ENCODE measurements at places on chromosomes 7 and 10.

GRCh38 chr7:25308246-25308645 is 80.0 kb upstream of the NPVF start:
- DNase-seq, result no peak

- no peak for DNase-seq
These were observed 5.5 kb upstream of the FIGNL1 start for GRCh38 chr7:50455658-50456057.

- DNase-seq, result no peak
These were observed 13.3 kb upstream of the PAPSS2 start for GRCh38 chr10:87646192-87646909.

DNA sequence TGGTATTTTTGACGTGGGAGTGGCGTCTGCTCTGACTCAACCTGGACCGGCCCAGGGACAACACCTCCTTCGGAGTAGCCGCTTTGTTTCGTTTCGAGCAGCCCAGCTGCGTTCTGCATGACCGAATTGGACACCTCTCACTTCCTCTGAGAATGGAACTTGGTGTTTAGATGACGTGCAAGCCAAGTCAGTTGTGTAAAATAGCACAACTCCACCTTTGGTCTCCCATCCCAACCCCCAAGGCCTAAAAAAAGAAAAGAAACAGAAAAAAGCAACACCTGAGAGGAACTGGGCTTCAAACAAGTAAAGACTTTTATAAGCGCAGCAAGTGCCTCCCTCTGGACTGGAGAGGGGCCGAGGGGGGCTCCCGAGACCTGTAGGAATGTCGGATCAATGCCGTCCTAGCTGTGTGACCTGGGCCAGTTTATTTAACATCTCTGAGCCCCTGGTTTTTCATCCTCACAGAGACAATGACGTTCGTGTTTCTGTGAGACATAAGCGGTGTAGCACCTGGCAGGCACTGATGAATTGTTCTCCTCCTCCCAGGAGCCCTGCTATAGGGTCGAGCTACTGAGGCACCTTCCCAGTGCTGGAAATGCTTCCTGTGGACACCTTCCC is 52.0 kb upstream of the SMNDC1 start:
- no peak for DNase-seq

DNA sequence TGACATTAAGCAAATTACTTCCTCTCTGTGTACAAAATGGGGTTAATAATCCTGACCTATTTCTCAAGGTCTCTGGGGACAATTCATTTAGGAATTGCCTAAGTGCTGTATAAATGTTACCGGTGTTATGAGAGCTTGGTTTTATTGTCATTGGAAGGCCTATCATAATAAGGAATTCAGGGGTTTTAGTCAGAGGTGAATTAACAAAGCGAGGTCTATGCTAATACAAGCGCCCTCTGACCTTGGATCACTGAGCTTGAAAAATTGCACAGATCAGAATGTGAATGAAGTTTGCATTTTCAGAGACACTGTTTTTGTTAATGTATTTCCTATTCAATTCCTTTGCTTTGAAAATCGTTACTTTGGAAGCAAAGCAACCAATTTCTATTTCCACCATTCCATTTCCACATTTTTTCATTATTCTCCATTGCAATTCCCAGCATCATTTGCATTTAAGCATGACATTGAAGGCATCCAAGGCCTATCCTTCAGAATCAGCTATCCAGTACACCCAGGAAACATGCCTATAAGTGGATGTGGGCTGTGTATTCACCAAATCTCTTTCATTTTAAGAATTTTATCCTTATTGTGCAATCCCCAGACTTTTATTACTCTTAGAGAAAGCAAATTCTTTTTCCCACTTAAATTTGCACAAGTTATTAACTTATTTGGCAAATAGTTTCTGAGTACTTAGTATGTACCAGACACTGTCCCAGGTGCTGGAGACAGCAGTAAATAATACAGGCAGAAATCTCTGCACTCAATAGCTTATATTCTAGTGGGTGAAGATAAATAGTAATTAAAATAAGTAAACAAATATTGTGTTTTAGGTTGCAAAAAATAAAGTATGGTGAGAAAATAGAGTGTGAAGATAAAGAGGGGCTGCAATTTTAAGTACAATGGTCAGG is 133.1 kb downstream of the NRCAM start:
- no peak for DNase-seq

GRCh38 chr10:70331486-70332268 is 47.9 kb upstream of the NPFFR1 start:
- no peak for DNase-seq

DNA sequence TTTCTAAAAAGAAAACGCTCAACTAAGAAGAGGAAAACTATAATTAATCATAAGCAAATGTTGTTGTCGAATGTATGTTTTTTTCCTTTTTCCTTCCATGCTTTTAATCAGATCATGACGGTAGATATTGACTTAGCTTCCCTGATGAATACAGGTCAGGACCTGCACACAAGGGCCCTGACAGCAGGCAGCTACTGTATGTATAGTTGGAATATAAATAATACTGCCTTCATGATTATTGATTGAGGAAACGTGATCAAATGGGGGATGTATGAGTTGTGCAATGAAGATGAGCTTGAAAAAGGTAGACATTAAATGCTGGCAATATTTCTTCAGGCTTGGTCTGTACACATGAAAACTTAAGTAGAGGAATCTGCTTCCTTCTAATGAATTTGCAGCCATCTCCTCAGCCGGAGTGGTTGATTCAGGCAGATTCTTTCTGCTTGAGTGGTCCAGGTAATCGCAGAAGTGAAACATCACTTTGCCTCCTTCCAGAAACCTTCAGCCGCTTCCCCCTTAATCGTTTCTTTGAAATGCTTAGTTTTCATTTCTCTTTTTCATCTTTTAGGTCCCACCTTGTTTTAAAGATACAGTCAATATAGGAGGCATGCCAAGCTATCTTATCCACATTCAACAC is 656.5 kb downstream of the SDK1 start:
- DNase-seq, result no peak

- DNase-seq, result no peak
These were observed 104.5 kb downstream of the CXCL12 start for GRCh38 chr10:44280226-44281014.

DNA sequence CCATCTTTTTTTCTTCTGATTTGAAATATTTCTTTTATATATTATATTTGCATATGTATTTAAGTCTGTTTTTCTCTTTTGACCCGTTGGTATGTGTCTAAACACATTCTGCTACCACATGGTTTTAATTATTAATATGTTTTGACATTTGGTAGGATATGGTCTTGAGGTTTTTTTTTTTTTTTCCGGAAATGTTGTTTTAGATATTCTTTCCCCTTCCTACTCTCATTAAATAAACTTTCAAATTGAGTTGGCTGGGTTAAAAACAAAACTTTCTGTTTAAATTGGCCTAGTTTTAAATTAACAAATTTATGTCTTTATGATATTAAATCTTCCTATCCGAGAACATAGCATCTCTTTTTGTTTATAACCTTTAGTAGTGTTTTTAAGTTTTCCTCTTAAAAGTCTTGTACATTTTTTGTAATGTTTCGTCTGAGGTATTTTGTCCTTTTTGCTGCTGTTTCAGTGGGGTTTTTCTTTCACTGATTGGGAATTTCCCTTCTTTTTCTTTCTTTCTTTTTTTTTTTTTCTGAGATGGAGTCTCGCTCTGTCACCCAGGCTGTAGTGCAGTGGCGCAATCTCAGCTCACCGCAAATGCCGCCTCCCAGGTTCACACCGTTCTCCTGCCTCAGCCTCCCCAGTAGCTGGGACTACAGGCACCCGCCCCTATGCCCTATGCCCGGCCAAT is 25.4 kb downstream of the STAM start:
- no peak for DNase-seq

DNA sequence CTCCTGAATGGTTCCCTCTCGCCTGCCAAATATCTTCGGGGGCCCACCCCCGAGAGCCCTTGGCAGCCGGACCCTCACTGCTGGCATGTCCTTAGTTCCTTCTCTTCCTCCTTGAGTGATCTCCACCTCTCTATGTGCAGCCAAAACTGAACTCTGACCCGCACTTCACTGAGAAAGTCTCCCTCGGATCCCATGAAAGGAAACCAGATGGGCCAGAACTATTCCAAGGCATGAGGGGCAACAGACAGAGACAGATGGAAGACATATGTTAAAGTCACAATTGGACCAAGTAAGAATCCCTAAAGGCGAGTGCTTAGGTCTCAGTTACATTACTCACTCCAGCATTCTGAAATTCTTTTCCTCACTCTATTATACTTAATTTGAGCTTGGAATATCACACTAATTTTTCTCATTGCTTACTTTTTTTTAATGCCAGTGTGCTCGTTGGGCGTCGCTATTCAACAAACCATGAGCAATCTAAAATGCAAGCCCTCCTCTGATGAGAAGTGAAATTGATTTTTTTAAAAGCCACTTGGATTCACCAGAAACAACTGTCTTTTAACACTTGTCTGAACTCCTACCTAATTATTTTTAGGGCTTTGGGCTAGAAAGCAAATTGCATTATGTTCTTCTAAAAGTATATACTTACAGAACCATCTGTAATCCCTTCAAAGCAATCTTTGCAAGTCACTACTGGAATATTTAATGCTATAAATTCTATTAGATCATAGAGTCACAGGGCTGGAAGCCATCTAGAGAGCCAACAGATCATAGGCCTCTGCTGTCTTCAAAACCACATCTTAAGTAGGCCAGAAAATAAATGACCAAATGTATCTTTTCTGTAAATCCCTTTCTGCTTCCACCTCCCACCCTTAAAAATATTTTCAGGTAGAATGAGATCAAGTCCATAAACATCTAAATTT is 43.3 kb upstream of the EZH2 start:
- no peak for DNase-seq

DNA sequence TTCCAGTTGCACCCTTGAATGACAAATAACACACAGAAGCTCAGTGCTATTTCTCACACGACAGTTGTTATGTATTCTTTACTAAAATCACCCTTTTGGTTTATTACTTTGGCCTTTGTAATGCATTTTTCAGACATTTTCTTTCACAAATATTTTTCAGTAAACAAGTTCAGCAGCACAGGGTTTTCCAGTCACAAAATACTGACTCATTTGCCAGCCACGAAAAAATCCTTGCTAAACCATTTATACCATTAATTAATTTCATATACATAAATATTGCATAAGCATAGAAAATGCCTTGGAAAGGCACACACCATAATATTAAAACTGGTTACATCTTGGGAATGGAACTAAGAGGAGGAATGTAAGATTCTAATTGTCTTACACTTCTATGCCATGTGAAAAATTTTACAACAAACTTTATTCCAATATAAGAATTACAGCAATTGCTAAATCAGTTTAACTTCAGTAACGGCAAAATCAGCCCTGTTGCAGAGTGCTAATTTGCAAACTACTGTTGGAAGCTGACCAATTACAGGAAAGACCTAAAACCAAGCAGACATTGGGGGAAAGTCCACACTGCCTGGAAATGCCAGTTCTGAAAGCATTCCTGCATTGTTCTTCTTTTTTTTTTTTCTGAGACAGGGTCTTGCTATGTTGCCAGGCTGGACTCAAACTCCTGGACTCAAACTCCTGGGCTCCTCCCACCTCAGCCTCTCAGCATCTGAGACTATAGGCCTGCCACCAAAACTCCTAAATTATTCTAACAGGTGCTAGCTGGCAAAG is 31.6 kb upstream of the PBLD start:
- no peak for DNase-seq

DNA sequence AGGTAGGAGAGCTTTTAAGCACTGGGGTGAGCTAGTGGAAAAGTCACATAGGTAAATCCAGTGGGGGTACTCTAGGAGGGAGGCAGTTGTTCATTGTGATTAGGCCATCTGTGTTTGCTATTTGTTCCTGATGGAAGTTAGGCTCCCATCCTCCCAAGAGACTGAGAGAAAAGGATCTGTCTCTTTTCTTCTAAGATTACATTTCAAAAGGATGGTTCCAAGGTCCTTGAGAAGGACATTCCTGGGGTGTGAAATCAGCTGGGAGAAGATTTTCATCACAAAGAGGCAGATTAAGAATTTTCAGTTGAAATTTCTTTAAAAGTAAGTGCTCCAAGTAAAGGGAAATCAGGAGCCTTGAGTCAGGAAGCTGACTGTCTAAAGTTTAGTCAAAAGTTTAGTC is 210.8 kb upstream of the CSTF2T start:
- no peak for DNase-seq

DNA sequence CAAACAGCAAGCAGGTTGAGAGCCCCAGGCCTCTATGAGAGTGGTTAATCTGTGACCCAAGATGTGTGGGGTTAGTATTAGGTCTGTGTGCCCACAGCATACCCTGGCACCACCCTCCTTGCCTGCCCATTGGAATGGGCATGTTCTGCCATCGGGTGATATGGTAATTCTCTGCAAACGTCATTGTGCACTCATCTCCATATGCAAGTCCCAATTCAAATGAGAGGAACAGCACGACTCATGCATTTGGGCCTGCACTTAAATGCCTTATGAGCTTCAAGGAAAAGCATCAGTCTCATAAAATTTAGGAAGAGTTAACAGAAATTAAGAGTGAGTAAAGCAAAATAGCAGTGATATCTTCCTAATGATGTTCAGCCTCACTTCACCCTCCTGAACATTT is 133.9 kb upstream of the FGFR2 start:
- no peak for DNase-seq

DNA sequence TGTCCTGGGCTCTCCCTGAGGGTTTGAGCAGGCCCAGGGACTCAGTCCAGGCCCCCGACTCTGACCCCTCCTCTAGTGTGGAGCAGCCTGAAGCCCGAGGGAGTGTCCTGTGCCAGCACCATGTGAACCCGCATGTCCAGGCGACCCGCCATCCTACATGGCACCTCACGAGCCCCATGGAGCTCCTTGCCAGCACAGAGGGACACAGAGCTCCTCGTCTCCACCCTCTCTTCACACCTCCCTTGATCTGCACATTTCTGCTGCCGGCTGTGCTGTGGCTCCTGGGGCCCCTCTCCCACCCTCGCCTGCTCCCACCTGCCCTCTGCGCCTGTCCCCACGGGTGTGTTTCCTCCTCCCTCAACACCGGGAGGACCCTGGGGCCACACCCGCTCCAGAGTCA is 103.5 kb downstream of the ADARB2 start:
- no peak for DNase-seq

GRCh38 chr10:86569335-86569734 is 47.7 kb upstream of the WAPL start:
- DNase-seq, result no peak

- no peak for DNase-seq
These were observed 14.4 kb downstream of the DENND2A start for GRCh38 chr7:140625908-140626868.

- no peak for DNase-seq
These were observed 10.4 kb upstream of the BAMBI start for GRCh38 chr10:28666751-28667467.

GRCh38 chr10:74530981-74531380 is 295.4 kb upstream of the KAT6B start:
- DNase-seq, result no peak

GRCh38 chr7:98872328-98872924 is 2.6 kb upstream of the TMEM130 start:
- DNase-seq, result no peak

GRCh38 chr10:9043466-9043865 is 989.0 kb downstream of the GATA3 start:
- DNase-seq, result no peak

DNA sequence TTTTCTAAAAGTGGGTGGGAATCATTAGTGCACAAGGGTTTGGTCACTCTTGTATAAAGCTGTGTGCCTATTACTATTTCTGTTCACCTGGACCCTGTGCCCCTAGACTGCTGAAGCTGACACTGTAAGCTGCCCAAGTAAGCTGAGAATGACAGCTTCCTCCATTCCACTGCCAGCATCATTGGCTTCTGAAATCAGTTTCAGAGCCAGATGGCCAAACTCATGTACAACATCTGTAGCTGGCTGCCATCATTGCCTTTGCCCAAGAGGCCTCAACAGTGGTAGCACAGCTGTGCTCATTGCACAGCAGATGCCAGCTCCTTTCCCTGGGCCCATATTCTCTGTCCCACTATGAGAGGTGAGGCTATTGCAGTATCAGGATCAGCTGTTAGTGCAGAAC is 165.7 kb downstream of the CPEB3 start:
- no peak for DNase-seq

GRCh38 chr10:85914720-85915119 is 451.9 kb downstream of the GRID1 start:
- no peak for DNase-seq

All from neural crest cell (in vitro differentiated cells).